ENCODE measurements at places on chromosomes 11 and 22. TPM values are rescaled to one million over a fixed set of nuclear protein-coding genes. Genes with fewer than 3 reads are reported as not detected.

Gene TECTA
- 3.1 TPM for total RNA-seq

Gene FIBIN
- 25.5 TPM for total RNA-seq

DNA sequence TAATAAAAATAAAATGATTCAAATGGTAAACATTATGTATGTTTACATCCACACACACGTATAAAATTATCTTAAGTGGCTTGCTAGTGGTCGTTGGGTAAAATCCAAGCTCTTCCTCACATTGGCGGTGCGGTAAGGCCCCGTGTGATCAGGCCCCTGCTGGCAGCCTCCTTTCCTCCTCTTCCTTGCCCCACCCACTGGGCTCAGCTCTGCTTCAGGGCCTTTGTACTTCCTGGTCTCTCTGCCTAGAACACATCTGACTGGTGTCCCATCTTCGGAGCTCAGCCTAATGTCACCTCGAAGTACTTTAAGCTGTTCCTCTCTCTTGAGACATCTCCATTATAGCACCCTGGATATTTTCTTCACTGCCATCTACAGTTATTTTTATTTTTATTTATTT, 52.8 kb downstream of the OSBP2 start:
- no peak overlapping the region for H3K4me3 ChIP-seq
- DNase-seq: no peak
- no peak overlapping the region for H3K27ac ChIP-seq
- no peaks in the 10 kb centered on the region for H3K4me1 ChIP-seq
- no peaks in the 10 kb centered on the region for H3K36me3 ChIP-seq

- no peaks in the 10 kb centered on the region for H3K27me3 ChIP-seq
- no peak overlapping the region for H3K27ac ChIP-seq
- H3K36me3 ChIP-seq: no peaks in the 10 kb centered on the region
- H3K4me3 ChIP-seq: no peak overlapping the region
- DNase-seq: no peak
- peaks cover 33% of the 10 kb centered on the region for H3K4me1 ChIP-seq
Measured at GRCh38 chr11:34238966-34239365, 118.8 kb downstream of the ABTB2 start.

DNA sequence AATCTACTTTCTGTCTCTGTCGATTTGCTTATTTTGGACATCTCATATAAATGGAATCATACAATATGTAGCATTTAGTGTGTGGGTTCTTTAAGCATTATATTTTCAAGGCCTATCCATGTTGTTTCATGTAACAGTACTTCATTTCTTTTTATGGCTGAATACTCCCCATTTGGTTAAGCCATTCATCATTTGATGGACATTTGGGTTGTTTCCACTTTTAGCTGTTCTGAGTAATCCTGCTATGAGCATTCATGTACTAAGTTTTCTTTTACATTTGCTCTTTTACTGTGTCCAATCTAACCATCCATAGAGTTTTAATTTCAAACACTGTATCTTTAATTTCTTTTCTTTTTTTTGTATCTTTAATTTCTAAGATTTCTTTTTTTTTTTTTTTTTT, 55.6 kb upstream of the SPTBN2 start:
- no peak for DNase-seq
- no peaks in the 10 kb centered on the region for H3K36me3 ChIP-seq
- H3K4me3 ChIP-seq: no peak overlapping the region

DNA sequence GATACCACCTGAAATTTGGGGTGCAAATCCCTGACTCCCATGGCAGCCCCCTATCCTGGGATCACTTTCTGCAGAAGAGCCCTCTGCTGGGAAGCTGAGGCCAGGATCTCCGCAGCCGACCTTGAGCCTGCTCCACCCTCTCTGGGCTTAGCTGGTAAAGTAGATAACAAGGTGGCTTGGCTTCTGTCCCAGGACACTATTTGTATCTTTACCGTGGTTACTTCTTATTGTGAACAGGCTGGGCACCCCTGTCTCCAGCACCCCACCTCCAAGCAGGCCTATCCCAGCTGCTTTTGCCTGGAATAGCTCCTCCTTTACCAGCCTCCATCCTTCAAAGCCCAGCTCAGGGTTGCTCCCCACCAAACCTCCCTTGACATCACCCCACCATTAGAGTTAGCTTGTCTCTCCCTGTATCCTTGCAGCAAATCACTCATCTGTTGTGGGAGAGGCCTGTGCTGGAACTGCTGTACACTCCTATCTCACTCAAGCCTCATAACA, 35.2 kb upstream of the P2RY2 start:
- H3K4me3 ChIP-seq: peak overlapping the region; percentile 22
- H3K27ac ChIP-seq: peak overlapping the region; percentile 79
- H3K36me3 ChIP-seq: no peaks in the 10 kb centered on the region
- H3K27me3 ChIP-seq: no peaks in the 10 kb centered on the region
- no peaks in the 10 kb centered on the region for H3K4me1 ChIP-seq

- no peaks in the 10 kb centered on the region for H3K4me1 ChIP-seq
- H3K27ac ChIP-seq: peak overlapping the region; percentile 70
- H3K36me3 ChIP-seq: no peaks in the 10 kb centered on the region
- no peaks in the 10 kb centered on the region for H3K27me3 ChIP-seq
- no peak for DNase-seq
Measured at GRCh38 chr11:9765320-9766101, 101.6 kb downstream of the SWAP70 start.

DNA sequence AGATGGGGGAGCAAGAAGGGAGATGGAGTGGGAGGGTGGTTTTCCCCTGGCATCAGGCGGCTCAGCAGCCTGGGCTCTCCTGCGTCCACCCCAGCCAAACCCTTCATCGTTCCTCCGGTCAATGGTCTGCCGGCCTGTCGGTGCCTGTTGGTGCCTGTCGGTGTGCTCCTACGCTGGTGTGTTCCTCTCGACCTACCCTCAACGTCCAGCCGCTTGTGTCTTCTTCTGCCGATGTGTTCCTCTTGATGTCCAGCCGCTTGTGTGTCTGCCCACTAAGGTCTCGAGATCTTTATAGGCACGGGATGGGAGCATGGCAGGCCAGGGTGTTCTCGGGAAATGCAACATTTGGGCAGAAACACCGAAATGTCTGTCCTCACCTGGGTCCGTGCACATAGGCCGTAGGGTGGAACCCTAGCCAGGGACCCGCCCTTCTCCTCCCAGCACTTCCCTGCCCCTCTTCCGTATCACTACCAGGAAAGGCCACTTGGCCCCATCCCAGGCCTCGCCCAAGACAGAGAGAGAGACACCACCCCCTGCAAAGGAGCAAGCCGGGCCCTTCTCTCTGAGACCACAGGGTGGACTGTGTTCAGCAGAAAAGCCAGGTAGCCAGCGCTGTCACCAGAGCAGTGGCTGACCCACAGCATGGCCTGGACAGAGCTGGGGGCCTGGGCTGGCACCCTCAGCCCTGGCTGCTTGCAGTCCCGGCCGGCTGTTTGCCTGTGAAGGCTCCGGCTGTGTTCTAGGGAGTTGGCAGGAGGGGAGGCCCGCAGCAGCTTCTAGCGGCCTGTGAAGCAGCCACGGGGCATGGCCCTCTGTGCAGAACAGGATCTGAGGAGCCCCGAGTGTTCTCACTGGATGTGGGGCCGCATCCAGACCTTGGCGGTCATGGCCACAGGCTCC, 61.6 kb upstream of the KCNQ1OT1 start:
- H3K27ac ChIP-seq: no peak overlapping the region
- H3K36me3 ChIP-seq: no peaks in the 10 kb centered on the region
- H3K27me3 ChIP-seq: no peaks in the 10 kb centered on the region

- no peaks in the 10 kb centered on the region for H3K27me3 ChIP-seq
- peak overlapping the region; percentile 44 for H3K27ac ChIP-seq
- no peaks in the 10 kb centered on the region for H3K36me3 ChIP-seq
- no peaks in the 10 kb centered on the region for H3K4me1 ChIP-seq
- no peak for DNase-seq
Measured at GRCh38 chr22:19576460-19577421, 52.5 kb upstream of the CLDN5 start.

GRCh38 chr11:23280088-23280487, 419.8 kb upstream of the CCDC179 start:
- H3K36me3 ChIP-seq: no peaks in the 10 kb centered on the region
- no peak overlapping the region for H3K4me3 ChIP-seq
- H3K27ac ChIP-seq: no peak overlapping the region
- H3K4me1 ChIP-seq: no peaks in the 10 kb centered on the region
- no peak for DNase-seq
- no peaks in the 10 kb centered on the region for H3K27me3 ChIP-seq

- peaks cover 28% of the 10 kb centered on the region for H3K36me3 ChIP-seq
- H3K4me3 ChIP-seq: peak overlapping the region; percentile 13
- H3K27ac ChIP-seq: peak overlapping the region; percentile 85
- no peaks in the 10 kb centered on the region for H3K27me3 ChIP-seq
- no peak for DNase-seq
Measured at GRCh38 chr22:36350751-36351594, 36.8 kb downstream of the MYH9 start.

- no peak overlapping the region for H3K27ac ChIP-seq
- no peak overlapping the region for H3K4me3 ChIP-seq
- no peaks in the 10 kb centered on the region for H3K27me3 ChIP-seq
- no peaks in the 10 kb centered on the region for H3K36me3 ChIP-seq
- no peaks in the 10 kb centered on the region for H3K4me1 ChIP-seq
Measured at GRCh38 chr11:36558571-36559413, 9.0 kb upstream of the RAG1 start.

GRCh38 chr11:20026629-20027555, 133.4 kb downstream of the DBX1 start:
- no peak overlapping the region for H3K4me3 ChIP-seq
- no peak overlapping the region for H3K27ac ChIP-seq
- no peak for DNase-seq
- H3K36me3 ChIP-seq: no peaks in the 10 kb centered on the region
- no peaks in the 10 kb centered on the region for H3K27me3 ChIP-seq
- H3K4me1 ChIP-seq: no peaks in the 10 kb centered on the region

DNA sequence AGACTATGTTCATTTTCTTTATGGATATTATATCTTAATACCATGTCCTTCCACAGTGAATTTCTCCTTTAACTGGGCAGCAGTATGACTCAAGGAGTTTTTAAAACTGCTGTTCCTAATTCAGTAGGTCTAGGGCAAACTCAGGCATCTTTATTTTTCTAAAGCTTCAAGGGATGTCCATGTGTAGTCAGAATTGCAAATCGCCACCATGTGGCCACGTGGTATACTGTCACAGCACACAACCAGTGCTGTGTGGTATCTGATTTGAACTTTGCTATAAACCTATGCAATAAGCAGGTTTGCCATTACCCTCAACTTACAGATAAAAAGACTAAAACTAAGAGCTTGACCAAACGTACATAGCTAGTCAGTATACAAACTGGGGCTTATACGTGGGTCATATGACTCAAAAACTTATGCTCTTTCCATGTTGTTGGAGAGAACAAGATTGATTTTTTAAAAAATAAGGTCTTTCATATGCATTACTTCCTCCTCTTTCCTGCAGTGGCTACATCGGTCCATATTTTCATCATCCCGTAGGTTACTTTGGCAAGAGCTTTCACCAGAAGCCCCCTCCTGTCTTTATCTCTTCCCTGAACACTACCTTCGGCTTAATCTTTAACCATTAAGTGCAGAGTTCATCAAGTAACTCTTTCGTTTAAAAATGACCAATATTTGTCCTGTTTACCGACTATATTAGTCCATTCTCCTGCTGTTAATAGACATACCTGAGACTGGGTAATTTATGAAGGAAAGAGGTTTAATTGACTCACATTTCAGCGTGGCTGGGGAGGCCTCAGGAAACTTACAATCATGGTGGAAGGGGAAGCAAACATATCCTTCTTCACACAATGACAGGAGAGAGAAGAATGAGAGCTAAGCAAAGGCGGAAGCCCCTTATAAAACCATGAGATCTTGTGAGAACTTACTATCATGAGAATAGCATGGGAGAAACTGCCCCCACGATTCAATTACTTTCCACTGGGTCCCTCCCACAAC, 8.0 kb upstream of the HTATIP2 start:
- no peaks in the 10 kb centered on the region for H3K36me3 ChIP-seq
- no peak overlapping the region for H3K4me3 ChIP-seq
- no peaks in the 10 kb centered on the region for H3K4me1 ChIP-seq
- H3K27me3 ChIP-seq: no peaks in the 10 kb centered on the region
- no peak for DNase-seq

All from right atrium auricular region (tissue), 2 donors.